Islet precursor cell (in vitro differentiated cells): ENCODE measurements at places on chromosomes 2 and 18.

DNA sequence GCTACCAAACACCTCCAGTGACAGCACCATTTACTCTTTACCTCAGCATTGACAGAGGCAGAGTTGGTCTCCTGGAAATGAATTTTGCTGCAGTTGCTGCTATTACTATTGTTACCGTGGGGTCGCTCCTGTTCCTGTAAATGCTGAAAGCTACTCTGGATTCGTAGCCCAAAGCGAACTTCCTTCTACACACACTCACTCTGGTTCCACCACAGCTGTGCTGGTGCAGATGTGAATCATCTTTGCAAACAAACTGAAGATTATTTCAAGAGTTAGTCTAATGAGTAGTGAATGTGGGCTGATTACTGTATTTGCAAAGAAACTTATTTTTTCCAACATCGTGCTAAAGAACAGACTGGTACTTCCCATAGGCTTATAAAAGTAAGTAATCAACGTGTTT is 304.0 kb downstream of the LPIN1 start:
- no peak for DNase-seq

- DNase-seq, result peak; percentile 66
Observed at GRCh38 chr2:21256006-21256405, 132.2 kb downstream of the TDRD15 start.

GRCh38 chr2:199811346-199811745 is 39.6 kb downstream of the FTCDNL1 start:
- DNase-seq, result no peak

GRCh38 chr2:13006426-13006825 is 289.7 kb downstream of the TRIB2 start:
- no peak for DNase-seq

DNA sequence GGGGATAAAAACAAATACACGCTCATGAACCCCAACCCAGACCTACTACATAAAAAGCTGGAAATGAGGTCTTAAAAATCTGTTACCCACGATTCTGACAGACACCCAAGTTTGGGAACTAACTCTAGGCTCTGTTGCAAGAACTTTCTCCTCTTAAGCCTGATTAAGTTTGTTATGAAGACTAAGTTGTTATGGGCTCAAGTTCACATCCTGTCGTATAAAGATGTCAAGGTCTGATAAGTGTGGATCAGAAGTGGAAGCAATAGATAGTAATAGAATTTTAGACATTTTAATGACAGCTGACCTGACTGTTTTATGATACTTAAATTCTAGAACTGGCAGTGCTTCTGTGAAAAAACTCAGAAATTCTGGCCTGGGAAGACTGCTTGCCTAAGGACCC is 43.2 kb downstream of the LPIN2 start:
- DNase-seq, result no peak

GRCh38 chr2:51401546-51401945 is 369.6 kb upstream of the NRXN1 start:
- DNase-seq, result no peak

DNA sequence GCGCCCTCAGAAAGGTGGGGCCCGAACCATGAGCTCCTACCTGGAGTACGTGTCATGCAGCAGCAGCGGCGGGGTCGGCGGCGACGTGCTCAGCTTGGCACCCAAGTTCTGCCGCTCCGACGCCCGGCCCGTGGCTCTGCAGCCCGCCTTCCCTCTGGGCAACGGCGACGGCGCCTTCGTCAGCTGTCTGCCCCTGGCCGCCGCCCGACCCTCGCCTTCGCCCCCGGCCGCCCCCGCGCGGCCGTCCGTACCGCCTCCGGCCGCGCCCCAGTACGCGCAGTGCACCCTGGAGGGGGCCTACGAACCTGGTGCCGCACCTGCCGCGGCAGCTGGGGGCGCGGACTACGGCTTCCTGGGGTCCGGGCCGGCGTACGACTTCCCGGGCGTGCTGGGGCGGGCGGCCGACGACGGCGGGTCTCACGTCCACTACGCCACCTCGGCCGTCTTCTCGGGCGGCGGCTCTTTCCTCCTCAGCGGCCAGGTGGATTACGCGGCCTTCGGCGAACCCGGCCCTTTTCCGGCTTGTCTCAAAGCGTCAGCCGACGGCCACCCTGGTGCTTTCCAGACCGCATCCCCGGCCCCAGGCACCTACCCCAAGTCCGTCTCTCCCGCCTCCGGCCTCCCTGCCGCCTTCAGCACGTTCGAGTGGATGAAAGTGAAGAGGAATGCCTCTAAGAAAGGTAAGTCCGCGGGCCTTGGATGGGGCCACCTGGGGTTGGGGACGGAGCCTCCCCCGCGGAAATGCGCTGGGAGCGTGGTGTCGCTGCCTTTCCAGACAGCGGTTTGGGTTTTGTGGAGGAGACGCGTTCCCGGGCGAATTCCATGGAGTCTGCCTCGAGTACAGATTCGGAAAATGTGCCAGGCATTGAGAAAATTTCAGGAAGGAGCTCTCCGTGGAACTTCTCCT is 559 bp downstream of the HOXD1 start:
- DNase-seq, result peak; percentile 60
